IMR-90 (cell line): ENCODE measurements at places on chromosomes 3 and 15. TPM values are rescaled to one million over a fixed set of nuclear protein-coding genes. Genes with fewer than 3 reads are reported as not detected.

DNA sequence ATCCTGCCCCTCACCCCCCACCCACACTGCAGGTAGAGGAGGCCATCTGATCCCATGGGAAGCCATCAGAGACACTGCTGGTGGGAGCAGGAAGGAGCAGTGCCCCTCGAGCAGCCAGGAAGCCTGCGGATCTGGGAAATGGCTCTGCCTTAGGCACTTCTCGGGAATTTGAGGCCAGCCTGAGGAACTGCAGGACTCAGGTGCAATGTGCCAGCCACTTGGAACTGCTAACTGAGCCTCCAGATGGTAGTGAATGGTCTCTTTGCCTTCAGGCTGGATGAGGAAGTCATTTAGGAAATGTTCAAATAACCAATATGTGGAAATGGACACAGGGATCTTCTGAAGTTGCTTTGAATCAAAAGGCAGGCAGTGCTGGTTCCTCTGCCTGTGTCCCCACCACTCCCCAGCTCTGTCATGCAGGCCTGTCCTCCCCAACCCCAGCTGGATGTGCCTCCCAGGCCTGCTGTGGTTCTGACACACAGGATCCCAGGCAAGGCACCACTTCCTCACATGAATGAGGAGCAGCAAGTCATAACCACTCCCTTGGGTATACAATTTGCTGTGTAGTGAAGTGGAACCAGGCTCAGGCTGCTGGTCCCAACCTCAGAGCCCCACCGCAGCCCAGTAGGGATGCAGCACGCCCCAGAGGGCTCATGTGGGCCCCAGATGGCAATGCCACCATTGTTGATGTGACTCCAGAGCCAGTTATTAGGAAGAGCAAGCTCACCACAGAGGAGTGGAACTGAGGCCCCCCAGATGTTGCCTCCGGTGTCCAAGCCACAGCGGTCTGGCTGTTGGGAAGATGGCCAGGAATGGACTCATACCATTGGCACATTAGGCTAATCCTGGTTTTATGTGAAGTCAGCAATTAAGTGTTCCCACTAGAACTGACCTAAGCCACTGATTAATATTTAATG is 46.5 kb upstream of the LIMD1 start:
- no peak for DNase-seq

GRCh38 chr15:81475926-81476325 is 101.9 kb upstream of the TMC3 start:
- DNase-seq = no peak

DNA sequence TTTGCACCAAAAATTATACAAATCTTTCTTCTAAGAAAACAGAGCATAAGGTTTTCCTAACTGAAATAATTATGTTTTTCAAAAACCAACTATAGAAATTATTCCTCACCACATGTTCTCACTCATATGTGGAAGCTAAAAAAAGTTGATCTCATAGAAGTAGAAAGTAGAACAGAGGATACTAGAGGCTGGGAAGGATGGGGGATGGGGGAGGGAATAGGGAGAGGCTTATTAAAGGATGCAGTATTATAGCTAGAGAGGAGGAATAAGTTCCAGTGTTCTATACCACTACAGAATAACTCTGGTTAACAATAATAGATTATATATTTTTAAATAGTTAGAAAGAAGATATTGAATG is 12.7 kb upstream of the TMEM212 start:
- DNase-seq = no peak

DNA sequence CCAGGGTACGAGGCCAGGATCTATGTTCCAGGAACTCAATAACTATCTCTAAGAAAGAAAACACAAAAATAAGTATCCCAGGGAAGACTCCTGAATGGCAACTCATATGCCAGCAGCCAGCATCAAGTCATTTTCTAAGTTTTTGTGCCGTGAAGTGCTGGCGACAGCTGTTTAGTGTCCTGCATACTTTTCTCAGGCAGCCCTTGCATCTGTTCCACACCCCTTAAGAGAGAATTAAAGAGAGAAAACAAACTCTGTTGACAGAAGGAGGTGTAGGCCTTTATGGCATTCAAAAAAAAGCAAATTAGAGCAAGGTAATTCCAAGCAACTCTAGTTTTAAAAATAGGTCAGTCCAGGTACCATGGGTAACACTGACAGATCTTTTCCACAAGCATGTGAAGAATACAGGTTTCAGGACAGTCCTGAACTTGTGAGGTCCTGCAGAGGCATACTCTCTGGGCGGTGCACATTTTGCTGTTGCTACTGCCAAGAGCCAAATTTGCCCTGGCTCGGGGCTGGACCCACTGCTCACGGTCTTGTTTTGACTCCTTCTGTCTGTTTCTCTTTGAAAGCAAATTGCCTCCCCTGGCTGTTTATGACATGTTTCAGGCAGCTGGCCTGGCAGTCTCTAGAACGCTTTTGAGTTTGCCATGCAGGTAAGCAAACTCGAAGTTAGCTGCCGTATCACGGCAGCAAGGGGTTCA is 252.1 kb upstream of the ADAMTS9 start:
- no peak for DNase-seq

- DNase-seq = no peak
Observed at GRCh38 chr3:174945276-174945675, 86.1 kb downstream of the NAALADL2 start.

The KCNMB3 gene
- 0.72 and 0.83 TPM in 2 replicates for total RNA-seq

The CFAP91 gene
- total RNA-seq = not detected in 2 replicates

The TTLL13 gene
- not detected in 2 replicates for total RNA-seq
